Bone marrow (tissue), 2 donors: ENCODE measurements at places on chromosomes 7 and 10.

- no peak for DNase-seq
Observed at GRCh38 chr7:90645784-90646183, 49.7 kb downstream of the CDK14 start.

- no peak for DNase-seq
Observed at GRCh38 chr10:84005403-84005802, 133.9 kb upstream of the GHITM start.

- no peak for DNase-seq
Observed at GRCh38 chr7:2437136-2437535, 33.7 kb downstream of the CHST12 start.

- no peak for DNase-seq
Observed at GRCh38 chr10:124286621-124287020, 132.1 kb downstream of the OAT start.

DNA sequence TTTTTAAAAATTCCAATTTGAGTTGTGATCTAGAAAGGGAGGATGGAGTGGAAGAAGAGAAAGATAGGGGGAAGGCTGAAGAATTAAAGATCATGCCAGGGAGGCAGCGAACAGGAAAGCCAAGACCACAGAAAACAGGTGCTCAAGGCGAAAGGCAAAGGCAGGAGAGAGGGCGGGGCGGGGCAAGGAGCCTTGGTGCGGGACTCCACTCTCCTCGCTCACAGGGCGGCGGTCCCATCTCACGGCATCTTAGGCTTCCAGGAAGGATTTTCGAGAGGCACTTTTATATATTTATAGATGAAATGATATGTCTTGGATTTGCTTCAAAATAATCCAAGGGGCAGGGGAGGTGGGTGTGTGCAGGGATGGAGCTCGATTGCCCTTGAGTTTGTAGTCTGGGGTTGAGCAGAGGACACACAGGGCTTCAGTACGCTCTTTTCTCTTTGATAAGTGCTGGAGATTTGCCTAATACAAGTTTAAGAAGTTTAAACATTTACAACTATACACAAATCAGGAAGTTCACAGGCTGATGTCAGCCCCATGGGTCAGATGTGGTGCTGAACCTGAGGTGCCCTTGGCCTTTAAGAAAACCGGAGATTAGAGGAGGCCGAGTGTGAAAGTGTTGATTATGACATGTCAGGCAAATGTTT, 161.1 kb downstream of the PRKAG2 start:
- DNase-seq = no peak

GRCh38 chr7:1857487-1858421, 187.7 kb downstream of the ELFN1 start:
- no peak for DNase-seq

DNA sequence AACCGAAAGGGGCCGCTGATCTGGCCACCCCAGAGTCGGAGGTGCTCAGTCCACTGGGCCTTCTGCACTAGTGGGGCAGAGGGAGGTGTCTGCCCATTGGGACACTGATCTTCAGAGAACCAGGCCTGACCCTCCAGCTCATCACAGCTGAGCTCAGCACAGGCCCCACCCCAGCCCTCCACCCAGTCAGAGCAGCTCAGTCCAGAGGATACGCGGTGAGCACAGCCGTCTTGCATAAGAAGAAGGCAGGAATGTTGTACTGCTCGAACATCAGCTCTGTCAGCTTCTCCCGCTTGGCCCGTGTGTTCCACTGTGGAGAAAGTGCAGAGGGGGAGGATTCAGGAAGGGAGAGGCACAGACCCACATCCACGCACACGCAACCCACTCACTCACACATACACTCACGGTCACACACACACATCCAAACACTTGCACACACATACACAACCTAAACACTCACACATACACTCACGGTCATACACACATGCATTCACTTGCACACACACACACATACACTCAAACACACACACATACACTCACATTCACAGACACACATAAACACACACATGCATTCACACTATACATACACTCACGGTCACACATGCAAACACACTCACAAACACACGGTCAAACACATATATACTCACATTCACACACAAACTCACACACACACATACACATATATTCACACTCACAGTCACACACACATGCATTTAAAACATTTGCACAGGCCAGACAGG, 6.3 kb downstream of the ACTL6B start:
- no peak for DNase-seq

GRCh38 chr10:61456095-61456789, 3.1 kb upstream of the TMEM26 start:
- no peak for DNase-seq

GRCh38 chr7:2350861-2351260, 3.8 kb upstream of the EIF3B start:
- DNase-seq = no peak

GRCh38 chr7:22325671-22326070, 31.3 kb downstream of the RAPGEF5 start:
- no peak for DNase-seq

DNA sequence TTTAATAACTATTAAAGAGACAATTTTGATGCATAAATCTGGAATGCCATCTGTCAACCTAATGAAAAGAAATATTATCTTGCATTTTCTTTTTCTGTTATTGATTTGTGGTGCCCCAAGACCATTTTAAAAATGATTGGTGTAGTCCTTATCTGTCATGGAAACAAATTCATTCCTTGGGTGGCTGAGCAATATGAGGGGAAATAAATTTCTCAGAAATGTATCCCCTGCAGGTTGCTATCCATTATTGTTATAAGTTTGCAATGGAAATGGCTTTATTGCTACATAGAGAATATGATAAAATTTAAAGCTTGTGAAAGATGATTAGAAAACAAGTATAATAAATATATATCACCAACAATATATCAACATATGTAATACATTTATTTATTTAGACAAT, 607.0 kb downstream of the DNAJB9 start:
- no peak for DNase-seq

- DNase-seq = no peak
Observed at GRCh38 chr10:87750001-87750671, 67.9 kb downstream of the ATAD1 start.

DNA sequence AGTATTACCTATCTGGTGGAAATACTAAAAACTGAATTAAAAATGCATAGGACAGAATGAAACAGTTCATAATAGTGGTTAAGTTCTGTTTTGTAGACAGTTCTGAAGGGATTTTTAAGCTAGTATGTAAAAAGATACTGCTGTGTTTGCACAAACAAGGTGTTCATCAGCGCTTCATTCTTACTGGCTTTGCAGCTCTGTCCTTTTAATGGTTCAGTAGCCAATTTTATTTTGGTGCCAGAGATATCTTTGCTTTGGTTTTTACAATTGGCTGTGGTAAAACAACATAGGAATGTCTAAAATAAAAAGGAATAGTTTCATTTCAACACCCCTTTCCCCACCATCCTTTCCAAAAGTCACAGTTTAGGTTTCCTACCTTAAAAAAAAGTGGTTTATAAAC, 33.0 kb downstream of the STAM start:
- DNase-seq = no peak

GRCh38 chr7:103521937-103522336, 75.9 kb upstream of the SLC26A5 start:
- DNase-seq = no peak

DNA sequence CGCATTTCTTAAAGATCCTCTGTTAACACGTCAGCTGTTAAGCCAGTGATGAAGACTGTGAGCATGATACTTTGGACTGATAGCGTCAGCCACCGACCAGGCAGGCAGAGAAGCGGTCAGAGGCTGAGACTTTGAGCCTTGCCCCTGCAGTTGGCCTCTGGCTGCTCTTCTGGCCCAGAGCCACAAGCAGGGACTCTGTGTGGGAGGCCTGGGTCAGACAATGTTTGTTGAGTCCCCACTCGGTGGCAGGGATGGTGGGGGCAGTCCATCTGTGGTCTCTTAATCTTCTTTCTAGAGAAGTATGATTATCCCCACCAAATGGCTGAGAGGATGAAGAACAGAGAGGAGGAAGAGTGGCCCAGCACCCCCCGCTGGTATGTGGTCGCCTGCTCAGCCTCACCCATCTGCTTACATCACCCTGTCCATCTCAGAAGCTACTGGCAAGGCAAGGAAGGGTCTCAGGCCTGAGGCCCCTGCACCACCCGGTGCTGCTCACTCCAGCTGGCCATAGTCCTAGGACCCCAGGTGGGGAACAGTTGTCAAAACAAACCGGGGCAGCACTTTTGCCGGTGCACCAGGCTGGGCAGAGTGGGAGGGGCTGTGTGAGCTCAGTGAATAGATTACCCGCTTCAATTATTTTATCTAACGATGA, 202.9 kb downstream of the GRID1 start:
- no peak for DNase-seq

DNA sequence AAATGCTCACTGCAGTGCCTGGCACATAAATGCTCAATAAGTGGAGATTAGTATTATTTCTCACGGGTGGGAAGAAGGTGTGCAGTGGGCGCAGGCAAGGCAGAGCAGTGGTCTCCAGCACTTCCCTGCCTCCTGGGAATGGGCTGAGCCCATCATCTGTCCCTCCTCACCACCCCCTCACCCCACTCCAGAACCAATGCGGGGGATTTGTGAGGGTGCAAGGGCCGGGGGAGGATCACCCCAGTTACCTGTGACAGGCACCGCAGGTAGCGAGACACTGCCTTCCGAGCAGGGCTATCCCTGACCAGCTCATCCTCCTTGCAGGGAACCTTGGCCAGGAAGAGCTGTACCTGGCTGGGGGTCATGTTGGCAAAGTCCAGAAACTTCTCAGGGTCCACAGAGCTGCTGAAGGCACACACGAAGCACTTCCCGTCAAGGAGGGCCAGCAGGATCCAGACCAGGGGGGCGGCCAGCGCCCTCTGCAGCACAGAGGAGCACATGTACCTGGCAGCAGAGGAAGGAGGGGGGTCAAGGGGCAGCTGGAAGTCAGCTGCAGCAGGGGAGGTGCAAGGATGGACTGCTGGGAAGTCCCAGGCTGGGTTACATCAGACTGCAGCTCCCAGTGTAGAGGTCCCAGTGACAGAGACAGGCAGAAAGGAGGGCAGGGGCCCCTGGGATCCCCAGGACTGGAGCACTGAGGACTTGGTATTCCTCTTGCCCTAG, 2.8 kb downstream of the CALHM3 start:
- no peak for DNase-seq

DNA sequence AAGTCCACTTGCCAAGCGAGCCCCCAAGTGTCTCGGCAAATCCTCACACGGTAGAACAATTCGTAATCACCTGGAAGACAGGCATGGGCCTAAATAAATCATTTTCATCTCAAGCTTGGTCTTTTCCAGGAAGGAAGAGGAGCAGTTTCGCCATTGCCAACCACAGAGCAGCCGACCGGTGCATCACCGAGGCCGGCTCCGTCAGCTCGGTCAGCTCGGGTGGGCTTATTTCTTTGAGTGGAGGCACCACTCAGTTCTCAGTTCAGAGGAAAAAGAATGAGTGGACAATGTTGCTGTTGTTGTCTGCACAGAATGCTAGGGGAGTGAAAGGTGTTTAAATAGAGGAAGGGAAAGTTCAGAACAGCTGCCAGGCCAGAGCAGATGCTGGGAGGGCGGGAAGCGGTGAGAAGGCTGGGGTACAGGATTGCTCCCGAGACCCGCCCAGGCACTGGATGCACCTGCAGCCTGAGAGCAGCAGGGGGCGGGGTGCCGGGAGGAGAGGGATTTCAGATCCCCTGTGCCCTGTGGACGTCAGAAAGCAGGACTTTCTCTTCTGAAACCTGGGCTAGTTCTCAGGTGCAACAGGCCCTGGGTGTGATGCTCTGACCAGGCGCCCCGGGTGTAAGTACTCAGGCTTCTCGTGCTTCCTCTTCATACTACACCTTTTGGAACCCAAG, 17.7 kb upstream of the IGFBP3 start:
- no peak for DNase-seq

GRCh38 chr7:17402628-17403278, 104.3 kb downstream of the AHR start:
- DNase-seq = no peak

DNA sequence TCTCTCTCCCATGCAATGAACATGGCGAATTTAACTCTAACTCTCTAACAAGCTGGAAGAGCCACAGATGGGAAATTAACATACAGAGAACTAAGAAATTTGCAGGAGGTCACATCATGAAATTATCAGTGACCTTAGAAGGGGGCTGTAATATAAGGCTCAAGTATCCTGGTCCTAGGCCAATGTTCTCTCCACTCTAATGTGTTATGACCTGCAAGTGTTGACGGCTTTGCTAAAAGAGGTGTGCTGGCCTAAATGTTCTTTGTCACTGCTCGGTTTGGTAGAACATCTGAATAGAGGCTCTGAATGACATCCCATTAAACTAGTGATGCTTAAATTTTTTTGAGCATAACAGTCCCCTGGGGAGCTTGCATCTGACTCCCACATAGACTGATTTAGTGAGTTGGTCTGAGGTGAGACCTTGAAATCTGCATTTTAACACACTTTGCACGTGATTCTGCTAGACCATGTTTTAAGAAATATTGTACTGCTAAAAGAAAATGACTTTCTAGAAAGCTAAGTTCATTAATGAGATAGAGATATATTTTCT, 129.3 kb downstream of the GFRA1 start:
- DNase-seq = no peak

DNA sequence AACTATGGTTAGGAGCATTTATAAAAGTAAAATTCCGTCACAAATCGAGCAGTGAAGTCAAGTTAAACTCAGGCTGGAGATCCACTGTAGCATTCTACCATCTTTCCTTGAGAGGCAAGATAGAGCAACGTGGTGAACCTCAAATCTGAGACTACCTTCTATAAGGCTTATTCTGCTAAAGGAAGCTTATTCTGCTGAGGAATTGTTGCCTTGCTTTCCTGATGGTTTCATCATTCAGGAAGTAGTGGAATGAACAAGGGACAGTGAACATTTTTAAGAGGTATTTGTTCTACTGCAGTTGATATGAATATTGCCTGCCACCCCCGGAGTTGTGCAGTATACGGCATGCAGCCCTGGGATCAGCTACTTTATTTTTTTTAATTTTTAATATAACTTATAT, 170.8 kb downstream of the VPS50 start:
- no peak for DNase-seq

- DNase-seq = no peak
Observed at GRCh38 chr7:42677751-42678699, 233.8 kb downstream of the C7orf25 start.

DNA sequence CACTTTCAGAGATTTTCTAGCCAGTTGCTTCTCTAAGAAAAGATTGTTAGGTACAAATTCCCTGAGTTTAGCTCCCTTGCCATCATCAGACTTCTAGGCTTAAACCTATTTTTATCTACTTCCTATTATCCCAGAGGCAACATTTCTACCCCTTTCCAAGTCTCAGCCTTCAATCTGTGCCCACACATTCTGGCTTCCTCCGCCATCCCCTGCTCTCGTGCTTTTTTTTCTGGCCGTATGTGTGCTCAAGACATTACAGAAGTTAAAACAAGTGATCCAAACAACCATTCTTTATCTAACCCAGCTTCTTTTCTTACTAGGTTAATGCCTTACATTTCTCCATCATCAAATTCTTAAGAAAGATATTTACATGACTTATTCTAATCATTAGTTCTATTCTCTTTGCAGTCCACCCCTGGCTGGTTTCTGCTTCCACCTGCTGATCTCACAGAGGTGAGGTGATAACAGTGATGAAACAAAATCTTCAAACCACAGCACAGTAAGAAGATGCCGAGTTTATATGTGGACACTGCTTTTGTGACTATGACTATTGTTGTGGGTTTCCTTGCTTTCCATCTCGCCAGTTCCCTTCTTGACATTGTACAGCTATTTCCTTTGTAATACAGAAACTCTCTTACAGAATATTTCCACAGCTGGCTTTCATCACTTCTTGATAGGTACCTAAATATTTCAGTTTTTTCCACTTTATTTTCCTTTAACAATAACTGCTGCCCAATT, 18.3 kb upstream of the CDK6 start:
- DNase-seq = no peak
